ENCODE measurements at places on chromosomes 11 and 22.

DNA sequence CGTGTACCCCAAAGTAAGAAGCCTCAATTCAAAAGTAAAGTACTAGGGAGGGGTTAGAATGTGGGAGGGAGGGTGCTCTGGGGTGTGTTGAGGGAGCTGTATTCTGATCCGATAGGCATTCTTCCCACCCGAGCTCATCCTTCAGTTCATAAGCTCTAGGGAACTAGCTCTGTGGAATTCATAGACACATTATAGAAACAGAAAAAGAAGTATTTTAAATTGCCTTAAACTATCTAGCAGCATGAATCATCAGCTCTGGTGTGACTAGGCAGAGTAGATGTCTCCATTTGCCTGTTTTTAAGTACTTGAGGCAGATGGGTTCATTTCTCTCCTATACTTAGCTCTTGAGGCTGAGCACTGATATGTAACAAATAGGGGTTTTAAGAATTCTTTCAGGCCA is 7.3 kb upstream of the SGSM3 start:
- DNase-seq = no peak

DNA sequence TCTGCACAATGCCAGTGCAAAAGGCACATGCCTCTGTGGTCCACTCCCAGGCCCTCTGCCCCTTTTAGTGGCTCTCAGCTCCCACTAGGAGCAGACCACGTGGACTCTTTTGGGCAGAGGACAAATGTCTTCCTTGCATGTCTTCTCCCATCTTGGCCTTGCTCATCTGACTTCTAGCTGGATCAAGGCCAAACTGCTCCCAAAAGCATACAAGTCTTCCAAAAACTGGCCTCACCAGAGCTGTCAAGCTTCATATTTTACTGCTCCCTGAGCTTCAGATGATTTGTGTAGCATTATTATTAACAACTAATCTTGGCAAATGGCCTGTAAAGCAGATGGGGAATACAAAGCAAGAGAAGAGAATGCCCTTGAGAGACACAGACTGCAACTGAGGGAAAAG is 6.9 kb downstream of the SMPD1 start:
- no peak for DNase-seq

DNA sequence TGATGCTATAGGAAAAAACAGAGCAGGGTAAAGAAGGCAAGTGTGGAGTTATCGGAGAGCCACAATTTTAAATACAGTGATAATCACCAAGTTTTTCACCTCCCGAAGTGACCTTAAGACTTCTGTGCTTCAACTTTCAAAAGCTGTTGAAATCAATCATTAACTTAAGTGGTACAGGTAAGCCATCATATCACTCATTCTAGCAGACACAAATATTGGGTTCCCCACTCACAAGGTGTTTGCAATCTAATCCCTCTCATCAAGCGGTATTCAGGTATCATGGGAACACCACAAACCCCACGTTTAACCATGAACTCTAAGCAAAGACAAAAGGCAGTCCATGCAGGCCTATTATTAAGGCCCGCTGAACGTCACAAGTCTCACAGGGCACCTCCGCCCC is 26.8 kb downstream of the LARGE1 start:
- no peak for DNase-seq

DNA sequence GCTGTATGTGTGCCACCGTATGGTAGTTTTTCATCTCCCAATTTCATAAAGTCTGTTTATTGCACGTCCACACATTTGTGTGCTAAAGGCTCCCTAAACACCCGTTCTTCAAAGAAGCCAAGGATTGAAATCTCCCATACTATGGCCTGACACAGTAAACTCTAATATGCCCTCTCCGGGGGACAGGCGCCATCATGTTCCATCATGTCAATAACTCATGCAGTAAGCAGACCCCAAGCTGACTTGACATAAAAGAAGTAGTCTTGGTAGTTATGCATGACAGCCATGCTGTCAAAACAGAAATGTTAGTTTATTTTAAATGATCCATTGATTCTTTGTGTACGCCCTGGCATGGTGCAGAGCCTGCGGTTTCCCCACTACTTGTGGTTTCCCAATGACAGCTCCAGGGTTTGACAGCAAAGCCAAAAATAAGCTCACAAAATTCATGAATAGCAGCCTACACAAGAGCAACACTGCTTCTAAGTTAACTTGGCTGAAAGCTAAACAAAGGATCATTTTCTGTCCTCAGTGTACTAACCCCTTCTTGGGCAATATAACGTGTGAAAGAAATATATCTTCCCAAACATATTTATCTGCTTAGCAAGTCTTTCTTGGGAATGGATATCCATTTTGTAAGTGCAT is 56.5 kb upstream of the CABP7 start:
- DNase-seq = no peak

- no peak for DNase-seq
Measured at GRCh38 chr11:27161071-27161470, 120.5 kb downstream of the BBOX1 start.

- no peak for DNase-seq
Measured at GRCh38 chr11:80819271-80819670, 1378.4 kb upstream of the TENM4 start.

DNA sequence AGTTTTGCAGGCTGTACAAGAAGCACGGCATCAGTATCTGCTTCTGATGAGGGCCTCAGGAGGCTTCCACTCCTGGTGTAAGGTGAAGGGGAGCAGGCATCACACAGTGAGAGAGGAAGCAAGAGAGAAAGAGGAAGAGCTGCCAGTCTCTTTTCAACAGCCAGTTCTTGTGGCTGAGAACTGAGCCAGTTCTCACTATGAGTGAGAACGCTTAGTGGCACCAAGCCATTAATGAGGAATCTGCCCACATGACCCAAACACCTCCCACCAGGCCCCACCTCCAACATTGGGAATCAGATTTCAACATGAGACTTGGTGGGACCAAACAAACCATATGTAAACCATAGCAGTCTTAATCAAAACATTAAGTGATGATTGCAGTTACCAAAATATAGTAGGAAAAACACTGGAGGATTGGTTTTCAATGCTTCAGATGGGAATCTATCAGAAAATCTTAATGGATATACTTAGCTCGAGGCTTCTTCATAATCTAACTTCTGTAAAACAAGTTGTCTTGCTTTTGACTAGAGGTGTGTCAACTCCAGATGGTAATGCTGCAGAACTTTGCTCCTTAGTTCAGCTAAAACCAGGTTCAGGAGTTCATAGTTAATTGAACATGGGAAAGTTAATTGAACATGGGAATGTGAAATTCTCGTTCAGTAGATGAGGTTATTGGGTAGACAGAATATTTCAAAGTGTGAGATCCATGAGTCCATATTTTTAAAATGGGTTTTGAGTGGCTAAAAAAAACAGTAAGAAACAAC is 12.2 kb downstream of the FAR1 start:
- no peak for DNase-seq

DNA sequence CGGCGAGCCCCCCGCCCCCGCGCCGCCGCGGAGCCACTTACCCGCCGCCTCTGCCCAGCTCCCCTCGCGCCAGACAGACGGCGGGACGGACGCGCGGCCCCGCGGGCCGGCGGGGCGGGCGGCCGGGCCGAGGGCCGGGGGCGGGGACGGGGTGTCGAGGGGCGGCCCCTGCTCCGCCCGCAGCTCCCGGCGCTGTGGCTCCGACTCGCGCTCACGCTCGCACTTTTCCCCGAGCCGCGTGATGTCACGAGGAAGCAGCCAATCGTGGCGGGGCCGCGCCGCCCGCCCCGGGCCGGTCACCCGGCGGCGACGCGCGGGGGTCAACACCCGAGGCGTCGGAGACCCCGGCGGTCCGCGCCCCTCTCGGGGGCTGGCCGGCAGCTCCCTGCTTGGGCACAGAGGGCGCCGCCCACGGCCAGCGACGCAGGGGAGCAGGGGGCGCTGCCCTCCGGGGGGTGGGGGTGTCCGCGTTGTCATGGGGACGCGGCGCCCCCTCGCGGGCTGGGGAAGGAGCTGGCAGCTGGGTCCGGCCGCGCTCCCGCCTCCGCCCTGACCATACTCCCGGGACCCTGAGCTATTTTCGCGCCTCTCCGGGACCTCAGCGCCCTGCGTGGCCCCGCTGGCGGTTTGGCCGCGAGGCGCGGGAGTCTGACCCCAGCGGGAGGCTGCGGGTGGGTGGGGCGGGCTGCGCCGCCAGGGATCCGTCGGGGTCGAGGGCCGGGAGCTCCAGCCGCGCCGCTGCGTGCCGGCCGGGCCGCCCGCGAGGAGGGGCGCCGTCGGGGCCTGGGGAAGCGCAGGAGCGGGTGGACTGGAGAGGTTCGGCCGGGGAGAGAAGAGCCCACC is at the start of gene CHRM4:
Gene CHRM4, minus strand, starts transcription at position 199 of the 843 bp plus-strand sequence. CDS start 5,219 bp downstream, outside the sequence.
- no peak for DNase-seq

DNA sequence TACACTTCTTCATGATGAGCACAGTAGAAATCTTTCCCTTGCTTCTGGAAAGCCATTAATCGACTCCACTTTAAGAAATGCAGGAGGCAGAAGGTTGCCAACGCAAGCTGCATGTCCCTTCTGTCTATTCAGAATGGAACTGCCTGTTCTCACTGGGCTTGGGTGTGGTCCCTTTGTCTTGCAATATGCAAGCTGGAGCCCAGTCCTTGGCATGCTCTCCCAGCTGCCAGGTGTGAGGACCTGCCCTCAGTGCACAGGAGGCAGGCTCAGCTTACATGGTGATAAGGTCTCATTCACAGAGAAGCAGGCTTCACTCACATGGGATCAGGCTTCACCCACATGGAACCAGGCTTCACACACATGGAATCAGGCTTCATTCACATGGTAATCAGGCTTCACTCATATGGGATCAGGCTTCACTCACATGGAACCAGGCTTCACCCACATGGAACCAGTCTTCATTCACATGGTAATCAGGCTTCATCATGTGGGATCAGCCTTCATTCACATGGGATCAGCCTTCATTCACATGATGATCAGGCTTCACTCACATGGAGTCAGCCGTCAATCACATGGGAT is 59.2 kb upstream of the USP47 start:
- no peak for DNase-seq
